Immature natural killer cell (primary cell): ENCODE measurements at places on chromosomes 2 and 18. TPM values are rescaled to one million over a fixed set of nuclear protein-coding genes. Genes with fewer than 3 reads are reported as not detected.

Gene ALPI
- not detected for polyA plus RNA-seq

Gene ASTL
- not detected for polyA plus RNA-seq

DNA sequence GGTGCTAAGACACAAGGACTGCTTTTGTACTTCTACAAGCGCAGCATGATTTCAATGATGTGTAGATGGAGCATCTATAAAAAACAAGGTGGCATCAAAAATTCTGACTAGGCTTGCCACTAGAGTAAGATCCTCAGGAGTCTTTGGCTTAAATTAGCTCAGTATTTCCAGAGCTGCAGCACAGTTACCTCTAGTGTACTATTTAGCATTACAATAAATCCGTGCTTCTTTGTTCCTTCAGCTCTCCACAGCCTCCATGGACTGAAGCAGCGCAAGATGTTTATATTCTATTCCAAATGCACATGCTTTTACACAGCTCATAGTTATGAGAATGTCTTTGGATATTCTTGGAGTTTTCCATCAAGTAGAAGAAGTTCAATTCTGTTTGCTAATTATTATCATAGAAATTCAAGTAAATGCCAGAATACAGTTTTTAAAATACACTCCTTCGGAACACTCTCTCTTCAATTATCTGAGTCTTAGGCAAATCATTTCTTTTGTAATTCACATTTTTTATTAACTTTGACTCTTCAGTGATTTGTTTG is 1133.0 kb upstream of the LRRTM1 start:
- no peak for DNase-seq

GRCh38 chr2:217798743-217799562 is 203.8 kb downstream of the TNS1 start:
- DNase-seq = no peak

DNA sequence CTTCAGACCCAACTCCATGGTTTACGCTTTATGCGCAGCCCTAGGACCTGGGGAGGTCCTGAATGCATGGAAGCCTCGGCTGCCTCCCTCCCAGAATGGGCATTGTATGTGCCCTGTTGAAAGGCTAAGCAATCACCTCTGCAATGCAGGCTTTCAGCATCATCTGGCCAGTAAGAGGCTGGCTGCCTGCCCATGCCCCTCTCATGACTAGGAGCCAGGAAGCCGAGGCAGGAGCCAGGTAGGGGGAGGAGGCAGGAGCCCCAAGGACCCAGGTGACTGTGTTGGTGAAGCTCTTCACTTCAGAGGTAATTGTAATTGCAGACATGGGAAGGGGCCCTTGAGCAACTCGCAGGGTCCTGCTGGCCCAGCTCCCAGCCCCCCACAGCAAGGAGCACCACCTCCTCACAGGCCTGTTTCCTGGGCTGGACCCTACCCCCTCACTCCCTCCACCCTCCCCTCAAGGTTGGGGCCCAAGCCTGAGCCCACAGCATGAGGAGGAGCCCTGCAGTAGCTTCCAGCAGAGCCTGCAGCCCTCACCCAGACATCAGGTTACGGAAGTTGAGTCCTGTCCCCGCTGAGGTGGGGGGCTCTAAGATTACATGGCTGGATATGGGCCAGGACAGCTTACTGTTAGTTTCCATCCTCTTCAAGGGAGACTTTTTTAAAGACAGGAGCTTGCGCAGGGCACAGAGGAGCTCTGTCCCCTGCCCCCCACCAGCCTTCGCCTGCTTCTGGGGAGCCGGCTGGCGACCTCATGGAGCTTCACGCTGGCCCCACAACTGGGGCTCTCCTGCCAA is 21.9 kb downstream of the CRACDL start:
- DNase-seq = no peak
